ENCODE measurements at places on chromosomes 7 and 10.

DNA sequence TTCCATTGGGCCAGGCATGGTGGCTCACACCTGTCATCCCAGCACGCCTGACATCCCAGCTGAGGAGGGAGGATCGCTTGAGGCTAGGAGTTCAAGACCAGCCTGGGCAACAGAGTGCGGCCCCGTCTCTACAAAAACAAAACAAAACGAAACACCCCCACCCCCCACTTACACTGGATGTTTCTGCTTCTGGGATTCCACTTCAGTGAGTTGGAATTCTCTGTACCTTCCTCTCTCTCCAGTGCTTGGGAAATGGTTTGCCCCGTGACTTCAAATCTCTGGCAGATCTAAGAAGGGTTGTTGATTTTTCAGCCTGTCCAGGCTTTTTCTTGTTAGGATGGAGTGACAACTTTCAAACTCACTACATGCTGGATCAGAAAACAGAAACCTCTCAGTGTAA lies 106.9 kb downstream of the ANLN start:
- DNase-seq, result no peak

DNA sequence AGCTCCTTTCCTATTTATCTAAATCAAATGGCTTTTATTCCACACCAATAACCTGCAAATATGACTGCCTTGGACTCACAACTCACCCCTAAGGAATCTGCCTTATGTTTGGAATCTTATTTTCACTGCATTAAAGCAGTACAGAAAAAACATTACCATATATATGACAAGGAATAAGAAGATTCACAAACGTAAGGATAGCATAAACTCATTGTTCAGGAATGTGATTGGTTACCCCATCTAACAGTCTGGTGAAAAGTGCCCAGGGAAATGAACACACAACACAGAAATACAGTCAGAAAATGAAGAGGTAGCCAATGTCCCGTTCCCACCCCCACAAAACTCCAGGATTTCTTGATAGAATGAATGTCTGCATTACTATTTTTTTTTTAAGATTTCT lies 2.0 kb downstream of the PPP3CB start:
- DNase-seq, result no peak

DNA sequence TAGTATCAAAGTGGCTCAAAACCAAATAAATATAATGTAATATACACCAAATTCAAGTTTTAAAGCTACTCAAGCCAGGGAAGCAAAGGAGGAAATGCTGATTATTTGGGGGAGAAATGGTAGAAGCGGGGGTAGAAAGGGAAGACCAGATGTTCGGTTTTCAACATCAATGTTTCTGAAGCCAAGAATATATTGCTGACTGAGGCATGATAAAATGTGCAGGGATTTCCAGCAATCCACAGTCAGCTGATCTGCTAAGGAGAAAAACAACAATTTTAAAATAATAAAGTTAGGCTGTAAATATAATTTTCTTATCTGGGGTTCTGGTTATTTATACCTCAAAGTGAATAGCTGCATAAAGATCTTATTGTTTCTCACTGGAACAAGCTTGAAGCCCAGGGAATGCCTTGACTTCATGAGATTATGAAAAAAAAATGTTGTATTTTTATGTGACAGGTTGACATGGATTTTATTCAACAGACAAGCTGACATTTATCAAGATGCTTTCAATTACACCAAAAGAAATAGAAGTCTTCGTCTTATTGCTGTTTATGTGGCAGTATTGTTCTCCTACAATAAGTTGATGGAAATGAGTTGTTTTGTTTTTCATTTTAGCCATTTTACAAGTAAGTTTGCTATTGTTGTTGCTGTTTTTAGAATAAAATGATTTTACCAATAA lies 28.6 kb upstream of the BMPER start:
- DNase-seq, result no peak

DNA sequence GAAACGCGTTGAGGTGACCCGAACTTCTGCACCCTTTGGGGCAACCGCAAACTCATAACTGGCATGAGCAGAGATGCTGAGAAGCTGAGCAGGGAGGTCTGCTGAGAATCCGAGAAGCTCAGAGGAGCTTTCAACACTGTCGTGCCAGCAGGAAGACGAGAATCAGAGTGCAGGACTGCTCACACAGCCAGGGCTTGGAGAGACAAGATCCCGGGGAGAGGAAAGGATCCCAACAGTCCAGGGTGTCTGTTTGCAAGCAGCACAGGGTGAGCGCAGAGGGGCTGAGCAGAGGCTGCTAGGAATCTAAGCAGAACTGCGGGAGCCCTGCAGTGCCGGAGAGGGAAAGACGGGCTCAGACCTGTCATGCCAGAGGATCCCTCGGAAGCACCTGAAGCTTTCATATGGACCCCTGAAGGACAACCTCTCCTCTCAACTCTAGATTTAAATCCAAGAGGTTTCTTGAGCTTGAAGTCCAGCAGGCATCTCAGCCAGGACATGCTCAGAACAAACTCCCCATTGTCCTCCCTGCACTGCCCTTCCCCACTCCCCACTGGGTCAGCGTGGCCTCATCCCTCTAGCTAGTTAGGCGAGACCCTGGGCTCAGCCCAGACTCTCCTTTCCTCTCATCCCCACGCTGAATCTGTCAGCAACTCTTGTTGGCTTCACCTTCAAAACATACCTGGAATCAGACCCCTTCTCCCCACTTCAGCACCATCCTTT lies 40.7 kb downstream of the FOXL3 start:
- no peak for DNase-seq

DNA sequence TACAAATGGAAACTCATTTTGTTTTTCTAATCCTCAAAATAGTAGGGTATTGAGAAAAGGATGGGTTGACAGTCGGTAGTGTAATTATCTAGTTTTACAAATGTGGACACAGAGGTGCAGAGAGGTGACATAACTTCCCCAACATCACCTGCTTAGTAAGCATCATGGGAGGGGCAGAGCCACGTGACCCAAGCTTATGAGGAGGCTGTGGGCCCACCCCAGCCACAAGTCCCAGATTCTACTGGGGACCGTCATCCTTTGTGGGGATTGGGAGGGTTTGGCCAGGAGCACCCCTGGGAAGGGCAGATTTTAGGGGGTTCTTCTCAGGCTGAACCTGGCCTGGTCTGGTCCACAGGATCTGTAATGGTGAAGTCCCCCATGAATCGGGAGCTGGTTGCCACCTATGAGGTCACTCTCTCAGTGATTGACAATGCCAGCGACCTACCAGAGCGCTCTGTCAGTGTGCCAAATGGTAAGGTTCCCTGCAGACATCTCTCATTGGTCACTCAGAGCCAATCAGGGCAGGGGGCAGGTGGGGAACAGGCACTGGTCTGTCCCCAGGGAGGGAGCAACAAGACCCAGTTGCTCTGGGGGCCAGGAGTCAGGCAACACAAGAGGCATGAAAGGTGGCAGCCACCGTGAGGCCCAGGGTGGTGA lies 23.6 kb upstream of the VSIR start:
- no peak for DNase-seq

- no peak for DNase-seq
Measured at GRCh38 chr7:92798517-92799249, 37.7 kb downstream of the CDK6 start.

GRCh38 chr7:94182066-94182465 lies 177.9 kb upstream of the BET1 start:
- DNase-seq, result no peak

DNA sequence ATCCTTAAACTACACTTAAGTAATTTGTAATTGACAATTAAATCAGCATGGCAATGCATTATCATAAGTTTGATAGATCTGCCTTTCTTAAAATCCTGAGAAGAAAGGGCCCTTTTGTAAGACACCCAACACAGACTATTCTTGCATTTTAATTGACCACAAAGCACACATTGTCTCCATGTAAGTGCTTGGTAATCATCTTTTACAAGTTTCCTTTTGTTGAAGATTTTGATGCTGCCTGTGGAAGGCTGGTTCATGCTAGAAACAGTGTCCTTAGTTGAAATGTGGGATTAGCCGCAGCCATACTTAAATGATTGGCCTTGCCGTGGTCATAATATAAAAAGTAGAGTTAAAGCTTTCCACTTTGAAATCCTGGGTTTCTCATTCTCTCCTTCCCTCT lies 32.3 kb upstream of the CELF2 start:
- DNase-seq, result no peak

DNA sequence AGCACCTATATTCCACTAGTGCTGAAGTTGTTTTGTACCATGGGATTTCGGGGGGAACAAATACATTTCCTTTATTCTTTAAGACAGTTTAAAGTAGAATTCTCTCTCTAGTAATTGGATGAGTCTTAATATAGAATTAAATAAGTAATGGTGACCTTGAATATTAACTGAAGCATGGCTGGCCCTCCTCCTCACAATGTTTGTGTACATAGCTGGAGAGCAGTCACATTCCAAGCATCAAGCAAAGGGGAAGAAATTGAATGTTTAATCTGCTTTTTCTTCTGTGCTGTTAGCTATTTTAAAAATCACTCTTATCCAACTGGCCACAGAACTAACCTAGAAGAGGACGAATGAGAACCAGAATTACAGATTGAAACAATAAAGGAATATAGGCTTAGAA lies 906.9 kb downstream of the CCSER2 start:
- DNase-seq, result no peak

DNA sequence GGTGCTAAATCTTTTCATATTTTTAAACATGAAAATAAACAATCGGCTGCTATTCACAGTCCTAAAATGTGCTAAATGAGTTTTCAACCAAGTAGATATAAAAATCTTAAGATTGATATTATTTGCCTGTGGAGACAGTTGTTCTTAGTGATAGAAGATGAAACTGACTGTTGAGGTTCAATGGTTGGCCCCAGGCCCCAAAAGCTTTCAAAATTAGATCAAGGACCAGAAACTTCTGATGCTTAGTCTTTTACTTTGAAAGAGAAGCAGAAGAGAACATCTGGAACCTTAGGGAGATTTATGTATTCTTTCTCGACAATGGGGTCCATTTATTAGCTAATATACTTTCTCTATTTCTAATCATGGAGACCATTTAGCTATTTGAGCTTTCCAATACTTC lies 155.8 kb downstream of the REEP3 start:
- DNase-seq, result no peak

DNA sequence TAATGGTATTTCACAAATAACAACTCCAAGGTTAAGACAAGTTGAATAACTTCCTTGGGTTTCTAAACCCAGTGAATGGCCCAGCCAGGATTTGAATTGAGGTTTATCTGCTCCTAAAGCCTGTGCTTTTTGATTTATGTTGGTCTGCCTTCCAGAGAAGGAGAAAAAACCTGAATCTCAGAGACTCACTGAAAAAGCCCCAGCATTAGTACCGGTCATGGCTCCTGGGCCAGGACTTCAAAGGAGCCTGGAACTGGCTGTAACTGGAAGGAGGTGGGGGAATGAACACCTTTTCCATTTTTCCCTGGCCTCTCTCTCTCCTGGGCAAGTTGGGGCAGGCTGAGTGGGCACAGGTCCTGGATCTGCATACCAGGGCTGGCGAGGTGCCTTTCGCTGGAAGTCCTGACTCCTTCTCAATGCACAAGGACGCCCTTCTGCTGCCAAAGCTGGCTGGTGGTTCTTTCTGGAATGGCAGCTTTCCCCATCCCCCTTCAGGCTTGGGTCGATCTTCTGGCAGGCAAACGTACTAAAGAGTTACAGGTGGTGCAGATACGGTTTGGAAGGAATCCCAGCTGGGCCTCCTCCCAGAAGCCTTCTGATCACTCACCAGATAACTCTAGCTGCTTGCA lies 268.2 kb downstream of the PTEN start:
- no peak for DNase-seq

- DNase-seq, result no peak
Measured at GRCh38 chr7:114243646-114244045, 171.0 kb upstream of the FOXP2 start.

DNA sequence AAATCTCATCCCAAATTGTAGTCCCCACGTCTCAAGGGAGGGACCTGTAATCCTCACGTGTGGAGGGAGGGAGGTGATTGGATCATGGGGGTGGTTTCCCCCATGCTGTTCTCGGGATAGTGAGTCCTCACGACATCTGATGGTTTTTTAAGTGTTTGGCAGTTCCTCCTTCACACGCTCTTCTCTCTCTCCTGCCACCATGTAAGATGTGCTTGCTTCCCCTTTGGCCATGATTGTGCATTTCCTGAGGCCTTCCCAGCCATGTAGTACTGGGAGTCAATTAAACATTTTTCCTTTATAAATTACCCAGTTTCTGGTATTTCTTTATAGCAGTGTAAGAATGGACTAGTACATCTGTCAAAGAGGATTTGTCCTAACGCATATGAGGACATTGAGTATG lies 59.5 kb downstream of the RGS10 start:
- no peak for DNase-seq

DNA sequence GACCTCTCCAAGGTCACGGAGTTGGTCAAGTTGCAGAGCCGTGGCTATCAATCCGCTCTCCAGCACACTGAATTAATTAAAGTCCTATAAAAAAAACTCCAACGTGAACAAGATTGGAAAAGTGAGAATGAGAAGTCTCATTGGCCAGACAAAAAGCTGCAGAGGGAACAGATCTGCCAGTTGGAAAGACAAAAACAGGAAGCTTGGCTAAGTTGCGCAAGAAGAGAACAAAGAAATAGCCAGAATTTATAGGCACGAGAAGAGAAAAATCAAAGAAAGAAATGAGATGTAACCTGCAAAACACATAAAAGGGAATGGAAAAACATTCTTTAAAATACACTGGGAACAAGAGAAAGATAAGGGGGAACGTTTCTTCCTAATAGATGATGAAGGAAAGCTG lies 45.7 kb upstream of the CRTAC1 start:
- no peak for DNase-seq

DNA sequence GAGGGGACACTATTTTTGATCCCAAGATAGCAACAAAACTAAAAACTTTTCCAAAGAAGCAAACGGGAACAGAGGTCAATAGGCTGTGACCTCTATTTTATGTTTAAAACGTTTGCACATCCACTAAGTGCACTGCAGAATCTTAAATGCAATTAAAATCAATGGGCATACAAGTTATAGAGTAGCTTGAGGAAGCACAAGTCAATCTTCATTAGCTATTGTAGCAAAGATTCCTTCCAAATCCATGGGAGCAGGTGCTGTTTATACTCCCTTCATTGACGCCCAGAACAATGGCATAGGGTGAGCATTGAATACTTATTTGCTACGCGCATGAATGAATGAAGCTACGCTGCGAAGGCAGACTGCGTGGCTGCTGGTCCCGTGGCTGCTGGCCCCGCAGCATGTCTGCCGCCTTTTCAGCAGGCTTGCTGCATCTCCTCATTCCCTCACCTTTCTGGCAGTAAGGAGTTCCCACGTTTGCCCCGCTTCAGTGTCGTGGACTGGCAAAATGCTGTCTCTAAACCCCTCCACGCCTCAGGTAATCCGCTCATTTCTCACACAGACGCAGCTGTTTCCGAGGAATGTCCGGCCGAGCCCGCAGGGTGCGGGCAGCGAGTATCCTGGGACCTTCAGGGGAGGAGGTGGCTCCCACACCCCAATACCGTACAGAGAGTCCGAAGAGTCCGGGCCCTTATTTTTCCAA lies 754 bp upstream of the PHYHIPL start:
- DNase-seq, result no peak

Data from stimulated activated CD4-positive, alpha-beta T cell treated with anti-CD3 and anti-CD28 coated beads, Interleukin-4, amount 100 ng/mL, for 4 hours (primary cell).